Caco-2 (cell line): ENCODE measurements at places on chromosomes 6 and 20. TPM values are rescaled to one million over a fixed set of nuclear protein-coding genes. Genes with fewer than 3 reads are reported as not detected.
A peak's percentile ranks its signal among the peaks of the same experiment; 100 is the strongest.

- no peak overlapping the region for H3K4me3 ChIP-seq
- no peak overlapping the region for H3K27ac ChIP-seq
- no peaks in the 10 kb centered on the region for H3K27me3 ChIP-seq
- H3K36me3 ChIP-seq: no peaks in the 10 kb centered on the region
- DNase-seq: no peak
These were observed 581.6 kb downstream of the HAO1 start for GRCh38 chr20:7358670-7359069.

- H3K36me3 ChIP-seq: no peaks in the 10 kb centered on the region; the same call in 1 of the 2 replicates
- no peak for DNase-seq
- no peak overlapping the region for H3K4me3 ChIP-seq
- no peaks in the 10 kb centered on the region for H3K27me3 ChIP-seq
These were observed 36.4 kb downstream of the XRN2 start for GRCh38 chr20:21339499-21339898.

The COL9A3 gene
- total RNA-seq: 6.4 and 7.9 TPM in 2 replicates

DNA sequence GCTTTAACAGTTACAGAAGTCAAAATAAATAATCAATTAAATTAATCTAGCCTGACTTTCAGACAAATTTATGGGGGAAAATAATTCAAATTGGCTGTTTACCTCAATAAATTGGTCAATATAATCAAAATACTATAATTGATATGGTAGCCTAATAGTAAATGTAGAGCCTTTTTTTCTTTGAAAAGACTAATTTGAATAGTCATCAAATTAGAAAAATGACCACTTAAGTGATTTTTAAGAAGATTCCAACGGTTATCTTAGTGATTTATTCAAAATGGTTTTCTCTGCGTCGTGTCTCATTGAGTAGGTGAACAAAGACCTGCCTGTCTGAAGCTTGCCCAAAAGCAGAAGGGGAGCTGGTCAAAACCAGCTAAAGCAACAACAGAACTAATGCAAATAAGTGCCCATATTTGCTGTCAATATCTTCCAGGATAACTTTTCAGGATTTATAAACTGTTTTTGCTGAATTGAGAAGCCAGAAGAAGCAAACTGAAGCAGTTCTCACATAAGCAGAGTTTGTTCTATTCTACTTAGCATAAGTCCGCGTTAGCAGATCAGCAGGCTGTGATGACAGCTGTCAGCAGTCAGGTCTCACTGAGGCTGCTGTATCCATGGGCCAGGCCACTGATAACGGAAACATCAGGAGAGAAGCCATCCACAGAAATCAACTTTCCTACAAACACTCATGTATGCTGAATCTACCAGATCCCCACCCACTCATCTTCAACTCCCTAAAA lies 7.0 kb downstream of the RCAN2 start:
- no peak for DNase-seq
- H3K27ac ChIP-seq: no peak overlapping the region
- H3K4me1 ChIP-seq: no peaks in the 10 kb centered on the region
- no peak overlapping the region for H3K4me3 ChIP-seq
- H3K27me3 ChIP-seq: no peaks in the 10 kb centered on the region; the same call in none of the 2 replicates

The NHLRC1 gene
- total RNA-seq: 1.6 and 2.1 TPM in 2 replicates

GRCh38 chr6:79676785-79677736 lies 45.9 kb downstream of the SH3BGRL2 start:
- peak overlapping the region; percentile 39 for H3K27ac ChIP-seq
- H3K4me1 ChIP-seq: peaks cover 64% of the 10 kb centered on the region
- H3K27me3 ChIP-seq: no peaks in the 10 kb centered on the region
- H3K36me3 ChIP-seq: no peaks in the 10 kb centered on the region
- H3K4me3 ChIP-seq: no peak overlapping the region

The TBXT gene
- not detected in 2 replicates for total RNA-seq

The GTSF1L gene
- not detected in 2 replicates for total RNA-seq

- H3K4me3 ChIP-seq: no peak overlapping the region
- DNase-seq: no peak
- peaks cover 20% of the 10 kb centered on the region for H3K4me1 ChIP-seq
- H3K27ac ChIP-seq: no peak overlapping the region
These were observed 66.0 kb downstream of the HS3ST5 start for GRCh38 chr6:114276783-114277182.

DNA sequence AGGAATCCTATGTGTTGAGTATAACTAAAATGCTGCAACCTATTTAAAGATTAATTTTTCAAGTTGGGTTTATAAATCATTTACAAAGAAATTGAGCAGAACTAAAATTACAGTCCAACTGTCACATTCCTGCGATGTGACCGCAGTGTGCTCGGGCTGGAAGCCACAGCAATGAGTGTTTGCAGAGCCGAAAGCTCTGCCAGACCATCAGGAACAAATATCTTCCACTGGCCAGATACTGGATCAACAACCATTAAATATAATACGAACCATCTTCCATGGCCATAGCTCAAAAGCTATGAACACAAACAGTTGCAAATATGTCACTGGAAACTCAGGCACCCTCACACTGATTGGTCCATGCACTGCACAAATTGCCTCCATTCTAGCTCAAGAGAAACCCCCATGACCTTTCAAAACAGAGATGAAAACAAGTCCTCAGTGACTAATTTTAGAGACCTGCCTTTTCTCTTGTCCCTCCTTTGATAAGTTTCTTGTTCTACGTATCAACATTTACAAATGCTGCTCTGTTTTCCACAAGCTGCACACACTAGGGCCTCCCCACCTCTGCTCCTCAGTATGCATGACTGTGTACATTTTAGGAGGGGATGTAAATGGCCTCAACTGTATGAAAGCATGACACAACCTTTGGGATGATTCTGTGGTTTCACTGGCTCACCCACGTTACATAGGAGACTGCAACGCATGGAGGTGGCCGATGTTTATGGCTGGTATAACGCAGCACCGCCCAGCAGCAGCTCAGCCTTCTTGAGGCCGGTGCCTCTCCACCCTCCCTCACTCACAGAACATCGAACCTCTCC lies 171.7 kb downstream of the WDR27 start:
- no peak for DNase-seq
- no peak overlapping the region for H3K27ac ChIP-seq
- no peaks in the 10 kb centered on the region for H3K4me1 ChIP-seq
- no peaks in the 10 kb centered on the region for H3K27me3 ChIP-seq
- H3K36me3 ChIP-seq: no peaks in the 10 kb centered on the region

GRCh38 chr6:125631165-125631564 lies 118.3 kb upstream of the HEY2 start:
- H3K4me1 ChIP-seq: no peaks in the 10 kb centered on the region
- no peak for DNase-seq
- no peak overlapping the region for H3K27ac ChIP-seq
- H3K27me3 ChIP-seq: no peaks in the 10 kb centered on the region; the same call in 1 of the 2 replicates

DNA sequence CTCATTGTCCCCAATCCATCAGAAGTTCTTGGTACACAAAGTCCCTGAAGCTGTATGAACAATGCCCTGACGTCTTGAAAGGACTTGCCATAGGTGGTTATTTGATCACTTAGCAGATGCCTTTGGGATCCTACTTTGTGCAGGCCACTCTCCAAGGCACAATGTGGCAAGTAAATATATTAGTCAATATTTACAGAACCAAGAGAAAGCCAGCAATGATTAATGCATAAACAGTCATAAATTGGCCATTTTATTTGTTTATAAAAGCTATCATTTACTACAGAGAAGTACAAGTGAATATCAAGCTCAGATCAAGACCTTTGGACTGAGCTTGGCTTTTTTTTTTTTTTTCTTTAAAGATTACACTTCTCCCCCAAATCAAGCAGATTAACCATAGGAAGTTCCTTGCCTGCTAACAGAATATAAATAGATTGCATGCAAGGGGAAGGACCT lies 161.8 kb downstream of the MTHFD1L start:
- no peak overlapping the region for H3K4me3 ChIP-seq
- no peaks in the 10 kb centered on the region for H3K4me1 ChIP-seq
- H3K36me3 ChIP-seq: no peaks in the 10 kb centered on the region; the same call in 1 of the 2 replicates
- DNase-seq: no peak
- no peak overlapping the region for H3K27ac ChIP-seq
- H3K27me3 ChIP-seq: no peaks in the 10 kb centered on the region

The HUS1B gene
- total RNA-seq: 0.74 and 0.79 TPM in 2 replicates

- H3K36me3 ChIP-seq: peaks cover 2% of the 10 kb centered on the region; the same call in 1 of the 2 replicates
- H3K27ac ChIP-seq: no peak overlapping the region
- H3K4me3 ChIP-seq: no peak overlapping the region
- H3K4me1 ChIP-seq: peaks cover 2% of the 10 kb centered on the region; the same call in 1 of the 2 replicates
These were observed 112.6 kb downstream of the B3GAT2 start for GRCh38 chr6:70844301-70844700.

The TREML4 gene
- not detected in 2 replicates for total RNA-seq

DNA sequence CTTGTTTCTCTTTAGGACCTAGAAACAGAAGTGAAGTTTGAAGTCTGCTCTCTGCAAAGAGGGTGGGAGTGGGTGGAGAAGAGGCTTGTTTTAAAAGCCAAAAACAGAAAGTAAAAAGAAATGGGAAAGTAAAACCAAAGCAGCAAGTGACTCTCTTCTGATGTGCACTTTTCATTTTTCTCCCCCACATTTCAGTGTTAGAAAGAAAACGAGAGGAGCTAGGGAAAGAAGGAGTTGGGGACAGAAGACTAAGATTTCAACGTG lies 1.3 kb downstream of the C6orf141 start:
- no peaks in the 10 kb centered on the region for H3K36me3 ChIP-seq
- DNase-seq: no peak
- no peaks in the 10 kb centered on the region for H3K27me3 ChIP-seq
- H3K27ac ChIP-seq: no peak overlapping the region

DNA sequence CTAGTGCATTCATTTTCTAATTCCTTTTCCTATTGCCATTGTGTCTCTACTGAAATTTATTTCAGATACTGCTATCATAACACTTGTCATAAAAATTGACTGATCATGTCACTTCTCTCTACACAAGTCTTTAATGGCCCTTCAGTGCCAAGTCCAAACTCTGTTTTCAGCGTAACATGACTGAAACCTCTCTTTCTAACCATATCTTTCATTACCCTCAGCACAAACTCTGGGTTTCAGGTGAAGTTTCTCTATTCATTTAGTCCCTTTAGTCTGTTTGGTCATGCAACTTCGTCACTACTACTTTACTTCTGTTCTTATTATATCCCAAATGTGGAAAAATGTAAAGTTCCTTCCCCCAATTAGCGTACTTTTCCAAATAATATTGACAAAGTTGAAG lies 234.9 kb downstream of the OGFRL1 start:
- no peak overlapping the region for H3K4me3 ChIP-seq
- no peak overlapping the region for H3K27ac ChIP-seq
- no peaks in the 10 kb centered on the region for H3K36me3 ChIP-seq
- H3K27me3 ChIP-seq: no peaks in the 10 kb centered on the region
- peaks cover 20% of the 10 kb centered on the region for H3K4me1 ChIP-seq
- DNase-seq: no peak

GRCh38 chr6:68958327-68958726 lies 323.2 kb downstream of the ADGRB3 start:
- no peaks in the 10 kb centered on the region for H3K36me3 ChIP-seq
- no peak overlapping the region for H3K4me3 ChIP-seq
- H3K4me1 ChIP-seq: no peaks in the 10 kb centered on the region
- no peaks in the 10 kb centered on the region for H3K27me3 ChIP-seq

The KCNK5 gene
- 19.8 and 20.9 TPM in 2 replicates for total RNA-seq

The MPIG6B gene
- total RNA-seq: not detected in 2 replicates
